Purkinje cell (primary cell): ENCODE measurements at places on chromosomes 4 and X. TPM values are rescaled to one million over a fixed set of nuclear protein-coding genes. Genes with fewer than 3 reads are reported as not detected.

Gene TMSB15A
- 3.1 TPM in 1 of 2 replicates, not detected in the other for polyA plus RNA-seq

Gene MAGIX
- polyA plus RNA-seq: not detected in 2 replicates

Gene OTUD6A
- not detected in 2 replicates for polyA plus RNA-seq

Gene PABPC1L2A
- polyA plus RNA-seq: 2.1 TPM in 1 of 2 replicates, not detected in the other

Gene DSPP
- not detected in 2 replicates for polyA plus RNA-seq

Gene LAGE3
- 16.5 and 16.8 TPM in 2 replicates for polyA plus RNA-seq

Gene ADH1B
- polyA plus RNA-seq: not detected in 2 replicates
